Psoas muscle (tissue), 8 donors: ENCODE measurements at places on chromosomes 6 and 20.

DNA sequence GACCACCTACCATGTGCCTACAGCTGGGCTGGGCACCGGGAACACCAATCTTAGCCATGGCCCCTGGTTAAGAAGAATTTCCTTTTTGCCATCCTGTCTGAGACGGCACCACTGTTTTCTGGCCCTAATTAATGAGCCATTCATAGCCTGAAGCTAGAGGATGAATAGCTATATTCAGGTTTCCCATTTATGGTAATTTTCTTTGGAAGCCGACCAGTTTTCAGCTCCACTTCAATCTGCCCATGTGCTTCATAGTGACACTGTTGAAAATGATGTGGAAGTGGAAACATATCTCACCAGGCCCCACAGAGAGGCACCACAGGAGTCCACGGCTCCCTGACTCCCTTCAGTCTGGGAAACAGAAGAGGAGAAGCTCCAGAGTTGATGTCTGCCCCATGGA is 22.6 kb upstream of the ULBP3 start:
- H3K4me3 ChIP-seq = no peak overlapping the region
- no peaks in the 10 kb centered on the region for H3K4me1 ChIP-seq
- no peak for DNase-seq
- H3K36me3 ChIP-seq = no peaks in the 10 kb centered on the region
- H3K27ac ChIP-seq = no peak overlapping the region

DNA sequence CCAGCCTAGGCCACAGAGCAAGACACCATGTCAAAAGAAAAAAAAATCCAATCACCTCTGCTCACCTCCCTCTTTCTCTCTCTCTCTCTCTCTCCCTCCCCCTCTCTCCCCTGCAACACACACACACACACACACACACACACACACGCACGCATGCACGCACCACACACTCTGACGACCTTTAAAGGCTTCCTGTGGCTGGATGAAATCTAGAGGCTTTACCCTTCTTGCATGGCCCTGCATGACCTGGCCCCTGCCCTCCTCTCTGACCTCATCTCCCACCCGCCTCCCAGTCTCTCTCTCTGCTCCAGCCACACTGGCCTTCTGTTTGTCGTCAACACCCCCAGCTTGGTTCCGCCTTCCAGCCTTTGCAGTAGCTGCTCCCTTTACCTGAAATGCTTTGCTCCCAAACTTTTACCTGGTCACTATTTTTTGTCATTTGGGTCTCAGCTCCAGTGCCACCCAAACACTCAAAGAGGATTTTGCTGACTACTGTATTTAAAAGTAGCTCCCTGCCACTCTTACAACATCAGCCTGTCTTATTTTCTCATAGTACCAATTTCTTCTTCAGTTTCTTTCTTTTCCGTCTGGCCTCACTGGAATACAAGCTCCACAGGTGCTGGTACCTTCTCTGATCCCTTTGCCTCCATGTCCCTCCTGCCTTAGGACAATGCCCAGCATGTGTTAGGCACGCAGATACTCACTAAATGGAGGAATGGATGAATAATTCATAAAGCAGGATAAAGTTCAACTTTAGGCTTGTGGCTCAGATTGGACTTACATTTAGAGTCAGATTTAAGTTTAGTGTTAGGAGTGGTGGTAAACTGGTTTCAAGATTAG is 4.3 kb upstream of the LTA start:
- H3K4me1 ChIP-seq = no peaks in the 10 kb centered on the region
- no peaks in the 10 kb centered on the region for H3K36me3 ChIP-seq
- H3K27ac ChIP-seq = no peak overlapping the region
- DNase-seq = no peak
- H3K4me3 ChIP-seq = no peak overlapping the region

- no peak for DNase-seq
- H3K36me3 ChIP-seq = no peaks in the 10 kb centered on the region
- H3K27ac ChIP-seq = no peak overlapping the region
- H3K27me3 ChIP-seq = no peaks in the 10 kb centered on the region
These were observed 161.6 kb downstream of the ADAT2 start for GRCh38 chr6:143288923-143289322.

GRCh38 chr6:134533991-134534390 is 216.1 kb upstream of the SGK1 start:
- no peaks in the 10 kb centered on the region for H3K27me3 ChIP-seq
- DNase-seq = no peak
- peaks cover 22% of the 10 kb centered on the region for H3K4me1 ChIP-seq
- H3K4me3 ChIP-seq = no peak overlapping the region

DNA sequence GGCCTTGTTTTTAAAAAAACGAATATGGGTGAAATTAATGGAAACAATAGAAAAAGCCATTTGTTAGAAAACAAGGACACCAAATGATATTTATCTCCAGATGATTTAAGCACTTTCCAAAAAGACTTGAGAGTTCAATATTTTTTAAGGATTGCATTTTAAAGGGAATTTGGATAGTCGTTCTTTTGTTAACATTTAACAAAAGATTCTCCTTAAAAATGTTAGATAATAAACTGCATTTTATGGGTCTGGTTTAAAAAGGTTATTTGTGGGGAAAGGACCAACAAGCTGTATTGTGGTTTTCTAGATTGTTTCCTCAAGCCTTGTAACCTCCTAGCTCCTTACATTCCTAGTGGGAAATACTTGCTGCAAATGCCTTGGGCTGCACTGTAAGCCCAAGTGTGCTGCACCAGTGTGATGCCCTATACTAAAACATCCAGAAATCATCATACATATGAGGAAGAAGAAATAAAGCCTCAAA is 1.5 kb upstream of the PHIP start:
- no peak for DNase-seq
- peak overlapping the region; percentile 89 for H3K4me3 ChIP-seq
- H3K4me1 ChIP-seq = peaks cover 16% of the 10 kb centered on the region

GRCh38 chr6:35359744-35360348 is 17.5 kb downstream of the PPARD start:
- H3K27ac ChIP-seq = peak overlapping the region; percentile 87
- H3K27me3 ChIP-seq = no peaks in the 10 kb centered on the region
- H3K4me1 ChIP-seq = peaks cover 86% of the 10 kb centered on the region
- no peak for DNase-seq
- H3K36me3 ChIP-seq = peaks cover 9% of the 10 kb centered on the region

- no peak overlapping the region for H3K4me3 ChIP-seq
- no peaks in the 10 kb centered on the region for H3K4me1 ChIP-seq
- DNase-seq = no peak
These were observed 318.6 kb upstream of the RUNX2 start for GRCh38 chr6:45009576-45009975.

DNA sequence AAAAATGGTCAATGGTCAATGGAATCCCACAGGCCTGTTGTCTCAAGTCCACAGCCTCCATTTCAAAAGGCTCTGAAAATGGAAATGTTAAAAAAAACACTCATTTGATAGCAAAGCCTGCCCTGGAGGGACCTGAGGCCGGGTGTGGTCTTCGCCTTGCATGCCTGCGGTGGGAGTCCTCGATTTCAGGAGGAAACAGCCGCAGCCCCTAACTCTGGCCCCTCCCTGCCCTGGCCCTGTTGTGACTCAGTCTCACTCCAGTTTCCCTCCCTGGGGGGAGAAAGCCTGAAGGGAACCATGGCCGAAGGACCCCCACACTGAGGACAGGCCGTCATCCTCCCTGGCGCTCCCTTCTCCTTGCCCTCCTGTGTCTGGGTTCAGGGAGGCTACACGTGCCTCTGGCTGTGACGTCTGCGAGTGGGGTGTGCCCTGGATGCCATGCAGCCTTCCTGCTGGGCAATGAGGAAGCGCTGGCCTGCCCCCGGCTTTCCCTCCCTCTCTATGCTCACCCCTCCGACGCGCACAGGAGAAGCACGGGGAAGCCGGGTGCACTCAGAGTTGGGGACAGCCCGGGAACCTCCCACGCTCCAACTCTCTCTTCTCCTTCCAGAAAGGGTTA is 9.2 kb downstream of the BHLHE23 start:
- H3K27ac ChIP-seq = no peak overlapping the region
- H3K27me3 ChIP-seq = peaks cover 27% of the 10 kb centered on the region
- no peak overlapping the region for H3K4me3 ChIP-seq
- no peaks in the 10 kb centered on the region for H3K36me3 ChIP-seq
- no peak for DNase-seq

DNA sequence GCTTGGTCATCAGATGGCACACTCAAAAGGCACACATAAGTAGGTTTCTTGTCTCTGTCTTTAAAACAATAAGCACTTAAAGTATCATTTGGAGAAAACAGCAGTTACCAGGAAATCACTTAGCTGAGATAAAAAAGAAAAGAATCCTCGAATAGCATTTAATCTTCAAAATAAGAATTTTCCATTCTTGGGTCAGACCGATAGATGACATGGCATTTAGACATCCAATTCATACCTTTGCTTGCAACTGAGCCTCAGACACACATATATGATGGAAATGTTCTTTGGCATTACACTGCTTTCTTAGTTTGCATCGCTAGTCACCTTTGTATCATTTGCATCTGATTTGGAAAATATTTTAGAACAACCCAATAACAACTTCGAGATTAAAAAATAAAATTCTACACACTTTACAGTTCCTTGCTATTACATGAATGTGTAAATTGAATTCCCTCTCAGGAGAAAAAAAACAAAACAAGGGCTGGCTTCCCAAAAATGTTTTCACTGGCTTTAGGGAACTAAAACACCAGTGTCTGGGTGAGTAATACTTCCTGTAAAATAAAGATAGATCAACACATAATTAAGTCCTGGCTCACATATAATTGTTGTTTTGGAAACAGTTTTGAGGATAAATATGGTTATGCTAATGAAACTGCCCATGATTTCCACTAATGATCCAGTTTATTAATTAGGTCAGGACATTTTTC is 1.3 kb upstream of the RNF217 start:
- H3K4me3 ChIP-seq = peak overlapping the region; percentile 85
- no peaks in the 10 kb centered on the region for H3K27me3 ChIP-seq
- H3K4me1 ChIP-seq = peaks cover 22% of the 10 kb centered on the region
- H3K27ac ChIP-seq = peak overlapping the region; percentile 96
- no peak for DNase-seq
- no peaks in the 10 kb centered on the region for H3K36me3 ChIP-seq
